ENCODE measurements at places on chromosomes 1 and 21. TPM values are rescaled to one million over a fixed set of nuclear protein-coding genes. Genes with fewer than 3 reads are reported as not detected.

DNA sequence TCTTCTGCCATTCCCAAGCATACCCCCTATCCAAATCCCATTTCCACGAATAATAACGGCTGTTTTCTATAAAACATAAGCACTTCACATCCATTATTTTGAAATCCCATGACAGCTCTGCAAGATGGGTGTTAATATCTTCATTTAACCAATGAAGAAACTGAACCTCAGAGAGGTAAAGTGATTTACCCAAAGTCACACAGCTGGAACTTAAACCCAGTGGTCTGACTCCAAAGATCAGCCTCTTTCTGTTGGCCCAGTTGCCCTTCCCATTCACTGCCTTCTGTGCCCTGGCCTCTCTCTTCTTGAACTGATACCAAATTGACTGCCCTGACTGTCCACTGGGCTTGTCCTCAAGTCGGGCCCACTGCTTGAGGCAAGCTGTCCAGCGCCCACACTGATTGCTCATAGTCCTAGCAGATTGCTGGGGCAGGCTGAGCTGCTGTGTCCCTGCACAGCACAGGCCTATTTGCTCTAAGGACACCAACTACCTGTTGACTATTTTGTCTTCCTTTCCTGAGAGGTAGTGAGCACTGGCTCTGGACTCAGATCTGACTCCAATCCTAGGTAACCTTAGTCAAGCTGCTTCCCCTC is 19.3 kb downstream of the TAL1 start:
- DNase-seq, result no peak

The SPRR2F gene
- not detected for total RNA-seq

The CTSK gene
- total RNA-seq, result 3.2 TPM

- DNase-seq, result no peak
These were observed 50.4 kb downstream of the TENT5C start for GRCh38 chr1:117656202-117656641.

The PRAMEF25 gene
- not detected for total RNA-seq

DNA sequence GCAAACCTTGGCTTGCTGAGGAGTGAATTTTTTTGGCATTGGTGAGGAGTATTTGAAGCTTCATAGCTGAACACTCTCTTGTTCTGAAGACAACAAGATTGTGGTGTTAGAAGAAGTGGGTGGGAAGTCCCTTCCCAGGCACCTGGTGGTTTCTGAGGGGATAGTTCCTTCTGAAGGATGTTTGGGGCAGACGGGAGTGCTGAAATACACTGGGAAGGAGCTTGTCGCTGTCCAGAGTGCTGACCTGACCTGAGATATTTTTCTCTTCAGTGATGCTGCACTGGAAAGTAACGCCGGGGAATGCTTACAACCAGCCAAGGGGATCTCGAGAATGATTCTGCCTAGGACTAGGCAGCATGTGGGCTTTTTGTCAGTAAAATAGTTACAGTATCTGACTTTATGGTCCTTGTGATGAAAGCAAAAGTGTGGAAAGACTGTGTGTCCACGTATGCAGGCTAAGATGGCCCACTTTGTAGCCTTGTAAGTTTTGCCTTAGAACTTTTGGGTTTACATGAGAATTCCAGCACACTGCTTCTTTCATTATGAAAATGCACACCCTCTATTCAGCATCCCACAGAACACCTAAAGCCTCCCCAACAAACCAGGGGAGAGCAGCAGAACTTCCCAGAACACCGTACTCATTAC is 33.1 kb upstream of the NFASC start:
- DNase-seq, result peak; percentile 59

The FTCD gene
- total RNA-seq, result 4.5 TPM

The OLIG2 gene
- total RNA-seq, result not detected

DNA sequence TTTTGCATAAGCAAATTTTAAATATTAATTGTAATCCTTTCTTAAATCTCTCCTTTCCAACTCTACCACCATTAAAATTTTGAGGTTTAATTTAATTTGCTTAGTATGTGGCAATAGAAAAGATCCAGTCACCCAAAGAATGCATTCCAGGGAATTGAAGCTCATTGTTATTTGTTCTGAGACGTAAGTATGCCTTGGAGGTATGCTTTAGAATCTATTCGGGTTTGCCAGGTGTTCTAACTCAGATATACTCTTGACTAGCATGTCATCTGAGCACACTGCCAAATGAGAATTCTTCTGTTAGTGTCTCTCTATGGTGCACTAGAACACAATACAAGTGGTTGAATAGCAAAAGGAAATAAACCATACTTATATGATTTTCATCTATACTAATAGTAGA is 813.6 kb upstream of the ADGRL2 start:
- DNase-seq, result no peak

The CACNA1S gene
- 0.07 TPM for total RNA-seq
